Urothelium cell line (cell line): ENCODE measurements at places on chromosomes 3 and 15.

DNA sequence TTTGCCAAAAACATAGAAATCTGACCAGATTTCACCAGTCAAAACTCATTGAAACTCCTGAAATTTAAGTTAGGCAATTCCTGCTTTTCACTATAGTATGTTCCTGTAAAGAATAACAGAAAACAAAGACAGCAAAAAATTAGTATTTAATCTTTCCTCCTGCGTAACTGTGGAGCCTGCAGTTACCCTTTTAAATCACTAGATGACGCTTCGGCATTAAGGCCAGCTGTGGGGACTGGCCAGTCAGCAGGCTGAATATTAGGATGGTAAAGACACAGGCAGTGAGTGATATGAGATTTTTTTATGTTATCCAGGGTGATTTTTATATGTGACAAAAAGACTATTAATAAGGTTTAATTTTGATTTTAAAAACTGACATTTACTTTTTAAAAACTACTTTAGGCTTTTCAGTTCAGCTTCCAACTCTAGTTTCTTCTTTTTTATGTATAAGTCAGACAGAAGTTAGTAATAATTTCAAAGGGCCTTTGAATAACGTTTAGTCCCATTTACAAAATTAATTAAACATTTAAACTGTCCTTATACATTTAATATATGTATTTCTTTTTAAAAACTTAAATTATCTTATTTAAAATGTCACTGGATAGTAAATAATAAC is 165.1 kb downstream of the PPM1L start:
- peak; percentile 50 for DNase-seq

DNA sequence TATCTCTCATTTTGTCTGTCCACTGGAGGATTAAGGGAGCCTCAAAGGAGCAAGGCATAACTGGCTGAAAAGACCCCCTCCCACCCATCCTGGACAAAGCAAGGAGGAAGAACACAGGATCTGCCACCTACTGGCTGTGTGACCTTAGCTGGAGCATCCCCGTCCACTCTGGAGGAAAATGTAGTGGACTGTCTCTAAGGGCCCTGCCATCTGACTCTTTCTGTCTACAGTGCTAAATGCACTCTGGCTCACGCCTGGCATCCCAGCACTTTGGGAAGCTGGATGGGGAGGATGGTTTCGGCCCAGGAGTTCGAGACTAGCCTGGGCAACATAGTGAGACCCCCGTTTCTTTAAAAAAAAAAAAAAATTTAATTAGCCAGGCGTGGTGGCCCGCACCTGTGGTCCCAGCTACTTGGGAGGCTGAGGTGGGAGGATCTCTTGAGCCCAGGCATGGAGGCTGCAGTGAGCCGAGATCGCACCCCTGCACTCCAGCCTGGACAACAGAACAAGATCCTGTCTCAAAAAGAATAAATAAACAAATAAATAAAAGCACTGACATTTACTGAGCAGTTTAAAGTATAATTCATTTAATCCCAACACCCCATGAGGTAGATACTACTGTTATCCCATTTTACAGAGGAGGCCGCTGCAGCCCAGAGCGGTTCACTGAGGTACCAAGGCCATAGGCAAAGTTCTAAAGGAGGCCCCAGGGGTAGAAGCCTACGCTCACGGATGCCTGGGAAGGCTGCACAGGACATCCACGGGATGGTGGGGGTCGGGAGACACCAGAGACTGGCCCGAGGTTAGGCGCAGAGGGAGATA is 1.1 kb downstream of the TBC1D2B start:
- no peak for DNase-seq

DNA sequence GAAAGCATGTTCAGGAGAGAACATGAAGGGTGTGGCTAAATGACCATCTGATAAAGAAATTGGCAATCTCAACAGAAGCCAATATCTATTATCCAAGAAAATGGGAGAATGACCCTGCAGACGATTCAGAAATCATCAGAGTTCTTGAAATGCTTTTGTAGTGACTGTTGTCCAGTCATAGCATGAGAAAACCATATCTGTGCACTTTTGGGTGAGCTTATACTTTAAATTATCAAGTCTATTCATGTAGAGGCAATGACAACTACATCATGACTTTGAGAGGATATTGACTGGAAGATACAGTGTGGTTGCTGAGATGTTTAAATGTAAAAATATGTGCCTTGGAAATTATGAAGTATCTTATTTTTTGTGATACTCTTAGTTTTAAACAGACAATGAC is 57.6 kb upstream of the AZI2 start:
- no peak for DNase-seq

DNA sequence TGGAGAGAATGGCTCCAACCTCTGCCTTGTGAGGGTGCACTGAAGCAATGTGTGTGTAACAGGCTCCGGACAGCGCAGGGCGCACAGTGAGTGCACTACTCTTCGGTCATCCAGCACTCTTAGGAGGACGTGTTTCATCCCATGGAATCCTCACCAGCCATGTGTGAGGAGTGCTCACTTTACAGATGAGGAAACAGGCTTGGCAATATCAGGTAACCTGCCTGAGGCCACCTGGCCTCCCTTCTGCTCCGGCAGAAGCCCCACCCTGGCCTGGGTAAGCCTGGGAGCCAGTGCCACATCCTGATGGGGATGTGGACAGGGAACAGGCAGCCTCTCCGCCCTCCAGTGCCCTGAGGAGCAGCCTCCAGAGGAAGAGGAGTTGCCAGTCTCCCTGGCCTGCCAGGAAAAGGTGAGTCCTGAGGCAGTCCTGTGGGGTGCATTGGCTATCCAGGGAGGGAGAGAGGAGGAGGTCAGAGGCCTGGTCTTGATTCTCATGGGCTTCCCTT is 39.4 kb upstream of the LIMD1 start:
- no peak for DNase-seq

- peak; percentile 2 for DNase-seq
Measured at GRCh38 chr15:24955531-24955921, 739 bp downstream of the SNRPN start.
